T-helper 17 cell (primary cell): ENCODE measurements at places on chromosomes 6 and 20.

DNA sequence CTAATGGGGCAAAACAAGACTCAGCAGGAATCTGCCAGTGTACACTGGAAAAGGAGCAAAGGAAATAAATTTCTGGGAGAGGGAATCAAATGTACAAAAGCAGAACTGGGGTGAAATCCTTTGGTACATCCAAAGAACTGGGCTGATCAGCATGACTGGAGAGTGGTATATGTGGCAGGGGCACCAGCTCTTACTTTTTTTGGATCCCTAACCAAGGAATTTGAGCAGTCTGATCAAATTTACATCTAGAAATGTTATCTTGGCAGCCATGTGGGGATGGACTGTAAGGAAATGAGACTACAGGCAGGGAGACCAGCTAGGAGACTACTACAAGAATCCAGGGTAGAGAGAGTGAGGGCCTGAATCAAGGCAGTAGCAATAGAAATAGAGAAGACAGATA is 1.2 kb upstream of the ZSCAN31 start:
- no peak for DNase-seq

GRCh38 chr20:57810511-57811373 is 100.9 kb upstream of the PMEPA1 start:
- DNase-seq: no peak

DNA sequence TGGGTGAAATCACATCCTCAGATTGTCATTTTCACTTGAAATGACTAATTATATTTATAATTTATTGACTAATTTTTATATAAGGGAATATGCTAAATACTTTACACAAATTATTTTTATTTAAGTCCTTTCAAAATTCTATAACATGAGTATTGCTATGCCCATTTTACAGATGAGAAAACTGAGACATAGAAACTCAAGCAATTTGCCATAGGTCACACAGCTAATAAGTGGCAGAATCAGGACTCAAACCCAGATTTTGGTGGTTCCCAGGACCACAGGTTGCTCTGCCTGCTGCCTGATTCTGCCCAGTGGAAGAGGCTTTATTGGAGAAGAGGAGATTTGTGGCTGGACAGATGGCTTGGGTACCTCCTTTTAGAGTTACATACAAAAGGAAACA is 4.9 kb downstream of the ALDH8A1 start:
- no peak for DNase-seq

GRCh38 chr20:10315138-10315537 is 96.5 kb downstream of the SNAP25 start:
- DNase-seq: no peak

DNA sequence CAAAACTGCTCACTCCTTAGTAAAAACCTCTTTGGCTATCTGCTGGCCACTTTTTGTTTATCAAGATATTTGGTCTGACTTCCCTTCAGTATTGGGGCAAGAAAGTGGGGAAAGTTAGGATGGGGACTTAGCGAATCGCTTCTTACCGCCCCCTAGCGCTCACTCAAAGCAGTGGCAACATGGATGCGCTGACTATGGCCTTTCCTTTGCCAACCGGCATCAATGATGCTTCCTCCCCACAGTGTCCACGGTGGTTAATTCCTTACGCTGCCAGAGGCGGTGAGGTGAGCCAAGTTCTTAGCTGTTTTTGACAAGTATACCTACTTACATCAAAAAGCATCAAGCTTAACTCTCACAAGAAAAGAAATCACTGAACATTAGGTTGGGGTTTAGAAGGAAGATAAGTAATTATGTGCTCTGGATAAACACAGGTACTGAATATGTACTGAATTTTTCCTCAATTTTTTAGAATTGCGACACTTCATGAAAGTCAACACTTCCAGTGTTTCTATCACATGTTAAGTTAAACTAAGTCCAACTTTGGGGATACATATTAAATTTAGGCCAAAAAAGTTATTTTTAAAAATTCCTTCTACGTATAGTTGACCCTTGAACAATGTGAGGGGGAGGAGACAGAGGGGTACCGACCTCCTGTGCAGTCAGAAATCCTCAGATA is 86.7 kb downstream of the GMDS start:
- no peak for DNase-seq

- no peak for DNase-seq
Observed at GRCh38 chr20:51562332-51563173, 20.0 kb upstream of the NFATC2 start.

- DNase-seq: no peak
Observed at GRCh38 chr6:101445527-101445926, 52.0 kb downstream of the GRIK2 start.

DNA sequence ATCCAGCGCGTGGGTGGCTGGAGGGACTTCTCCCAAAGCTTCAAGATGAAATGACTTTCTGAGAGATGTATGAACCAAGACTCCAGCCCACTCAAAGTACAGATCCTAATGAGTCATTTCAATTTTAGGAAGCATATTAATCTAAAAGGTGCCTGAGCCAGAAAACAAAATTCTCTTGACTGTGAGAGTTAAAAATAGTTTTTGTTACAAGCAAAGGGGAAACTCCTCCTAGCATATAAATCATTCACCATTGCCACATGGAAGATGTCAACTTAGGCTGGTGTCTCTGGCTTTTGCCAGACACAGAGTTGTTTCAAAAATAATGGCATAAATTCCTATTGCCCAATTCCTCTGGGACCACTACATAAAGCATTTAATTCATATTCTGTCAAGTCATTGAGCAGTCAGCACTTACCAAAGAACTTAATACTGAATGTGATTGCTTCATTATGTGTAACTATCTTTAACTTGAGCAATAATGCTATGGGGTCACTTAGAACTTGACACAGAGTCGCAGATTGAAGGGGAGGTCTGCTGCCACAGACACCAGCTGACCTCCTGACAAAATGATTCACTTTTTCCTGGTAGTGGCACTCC is 280.6 kb downstream of the SLC35F1 start:
- no peak for DNase-seq

GRCh38 chr6:43773980-43774775 is 4.2 kb downstream of the VEGFA start:
- DNase-seq: no peak

DNA sequence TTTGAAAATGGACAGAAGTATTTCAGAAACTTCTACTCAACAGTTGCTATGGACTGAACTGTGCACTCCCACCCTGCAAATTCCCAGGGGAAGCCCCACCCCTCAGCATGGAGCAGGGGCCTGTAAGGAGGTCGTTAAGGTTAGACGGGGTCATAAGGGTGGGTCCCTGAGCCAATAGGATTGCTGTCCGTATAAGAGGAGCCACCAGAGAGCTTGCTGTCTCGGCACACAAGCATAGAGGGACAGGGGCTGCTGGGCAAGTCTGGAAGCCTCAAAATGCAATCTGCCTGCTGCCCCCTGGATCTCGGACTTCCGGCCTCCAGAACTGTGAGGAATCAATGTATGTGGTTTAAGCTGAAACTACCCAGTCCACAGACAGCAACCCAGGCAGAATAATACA is 37.4 kb upstream of the AFDN start:
- no peak for DNase-seq

DNA sequence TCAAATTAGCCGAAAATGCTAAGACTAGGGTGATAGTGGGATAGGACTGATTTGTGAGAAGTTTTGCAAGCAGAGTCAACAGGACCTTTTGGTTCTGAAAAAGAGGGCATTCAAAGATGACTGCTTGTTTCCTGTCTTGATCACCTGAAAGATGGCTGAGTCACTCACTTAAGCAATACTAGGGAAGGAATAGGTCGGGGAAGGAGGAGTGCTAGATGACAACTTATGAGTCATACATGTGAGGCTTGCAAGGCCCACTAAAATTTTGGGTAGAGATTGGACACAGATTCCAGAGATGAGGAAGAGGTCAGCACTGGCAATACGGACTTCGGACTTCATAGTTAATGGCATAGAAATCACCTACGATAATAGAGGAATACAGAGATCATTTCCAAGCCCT is 89.2 kb downstream of the FAM83B start:
- no peak for DNase-seq

- no peak for DNase-seq
Observed at GRCh38 chr6:101401171-101401570, 7.7 kb downstream of the GRIK2 start.

DNA sequence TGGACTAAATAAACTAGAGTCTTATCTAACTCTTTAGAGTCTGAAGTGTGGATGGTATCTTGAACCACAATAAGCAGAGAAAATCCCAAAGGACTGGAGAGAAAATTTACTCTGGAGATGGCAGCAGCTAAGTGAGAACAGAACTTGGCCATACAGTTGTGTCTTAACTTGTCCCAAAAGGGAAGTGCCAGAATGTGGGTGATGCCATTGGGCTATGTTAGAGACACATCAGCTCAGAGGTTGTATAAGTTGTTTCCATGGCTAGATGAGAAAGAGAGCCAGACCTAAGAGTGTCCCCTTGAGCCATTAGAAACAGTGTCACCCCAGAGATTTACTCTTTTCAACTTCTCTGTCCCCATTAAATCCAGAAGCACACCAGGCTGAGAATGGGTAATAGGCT is 36.2 kb downstream of the FOXO3 start:
- no peak for DNase-seq

DNA sequence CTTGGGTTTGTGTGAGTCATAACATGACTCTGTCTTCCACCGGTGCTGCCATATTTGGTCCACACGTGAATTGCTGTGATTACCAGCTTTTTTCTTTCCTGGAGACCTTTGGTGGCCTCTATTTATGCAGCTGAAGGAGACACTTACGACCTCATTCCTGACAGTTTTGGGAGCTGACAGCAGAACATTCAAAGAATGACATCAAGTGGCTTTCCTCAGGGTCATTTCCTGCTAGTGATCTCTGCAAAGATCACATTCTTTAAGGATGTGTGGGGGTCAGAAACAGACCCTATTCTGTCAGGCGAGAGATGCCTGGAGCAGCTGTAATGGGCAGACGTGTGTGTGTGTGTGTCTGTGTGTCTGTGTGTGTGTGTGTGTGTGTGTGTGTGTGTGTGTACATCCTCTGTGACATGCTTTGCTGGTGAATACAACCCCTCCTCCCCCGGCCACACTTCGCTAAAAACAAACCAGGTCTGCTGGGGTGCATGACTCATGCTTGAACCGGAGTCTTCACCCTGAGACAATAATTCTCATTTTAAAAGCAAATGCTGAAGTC is 115.6 kb downstream of the TMEM170B start:
- DNase-seq: no peak

GRCh38 chr6:36353411-36353915 is 16.8 kb upstream of the BNIP5 start:
- no peak for DNase-seq

DNA sequence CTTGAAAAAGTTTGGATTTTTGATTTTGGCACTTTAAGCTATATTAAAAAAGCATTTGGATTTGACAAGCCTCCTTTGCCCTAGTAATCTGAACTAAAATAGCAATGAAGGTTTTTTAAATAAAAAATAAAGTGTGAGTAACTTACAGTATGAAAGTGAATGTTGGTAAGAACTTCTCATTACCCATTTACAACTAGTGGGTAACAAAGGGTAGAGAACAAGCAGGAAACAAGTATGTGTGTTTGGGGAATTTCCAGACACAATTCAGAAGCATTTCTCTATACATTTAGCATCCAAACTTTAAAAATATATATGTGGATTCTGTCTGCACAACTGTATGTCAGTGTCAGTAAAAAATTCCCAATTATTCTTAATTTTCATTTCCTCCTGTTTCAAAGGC is 2.9 kb downstream of the TMEM30A start:
- DNase-seq: no peak

DNA sequence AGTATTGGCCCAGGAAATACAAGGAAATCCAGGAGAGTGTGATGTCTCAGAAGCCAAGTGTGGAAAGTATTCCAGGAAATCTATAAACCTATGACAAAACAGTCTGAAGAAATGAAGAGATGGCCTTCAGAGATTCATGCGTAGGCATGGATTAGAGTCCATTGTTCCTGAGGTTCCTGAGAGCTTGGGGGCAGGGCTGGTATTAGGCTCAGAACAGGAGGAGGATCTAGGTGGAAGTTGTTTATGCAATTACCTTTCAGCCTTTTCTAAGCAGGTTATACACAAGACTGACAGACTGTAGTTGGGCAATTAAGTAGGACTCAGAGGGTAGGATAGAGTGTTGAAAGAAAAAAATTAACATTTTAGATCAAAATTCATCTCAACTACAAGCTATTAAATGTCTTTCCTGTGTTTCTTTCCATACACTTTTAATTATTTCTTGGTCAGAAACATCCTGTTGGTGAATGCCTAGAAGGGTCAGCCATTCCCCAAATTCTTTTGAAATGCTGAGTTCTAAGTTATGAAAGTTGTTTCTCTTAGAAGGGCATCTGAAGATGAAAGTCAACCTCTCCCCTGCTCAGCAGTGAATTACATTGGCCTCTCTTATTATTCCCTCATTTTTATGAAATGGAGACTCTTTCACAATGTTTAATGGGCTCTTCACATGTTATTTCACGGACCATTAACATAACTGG is 201.2 kb upstream of the MYLIP start:
- DNase-seq: no peak

- DNase-seq: no peak
Observed at GRCh38 chr6:149012040-149012545, 265.3 kb downstream of the UST start.

- DNase-seq: no peak
Observed at GRCh38 chr6:14871221-14871620, 374.6 kb upstream of the JARID2 start.

DNA sequence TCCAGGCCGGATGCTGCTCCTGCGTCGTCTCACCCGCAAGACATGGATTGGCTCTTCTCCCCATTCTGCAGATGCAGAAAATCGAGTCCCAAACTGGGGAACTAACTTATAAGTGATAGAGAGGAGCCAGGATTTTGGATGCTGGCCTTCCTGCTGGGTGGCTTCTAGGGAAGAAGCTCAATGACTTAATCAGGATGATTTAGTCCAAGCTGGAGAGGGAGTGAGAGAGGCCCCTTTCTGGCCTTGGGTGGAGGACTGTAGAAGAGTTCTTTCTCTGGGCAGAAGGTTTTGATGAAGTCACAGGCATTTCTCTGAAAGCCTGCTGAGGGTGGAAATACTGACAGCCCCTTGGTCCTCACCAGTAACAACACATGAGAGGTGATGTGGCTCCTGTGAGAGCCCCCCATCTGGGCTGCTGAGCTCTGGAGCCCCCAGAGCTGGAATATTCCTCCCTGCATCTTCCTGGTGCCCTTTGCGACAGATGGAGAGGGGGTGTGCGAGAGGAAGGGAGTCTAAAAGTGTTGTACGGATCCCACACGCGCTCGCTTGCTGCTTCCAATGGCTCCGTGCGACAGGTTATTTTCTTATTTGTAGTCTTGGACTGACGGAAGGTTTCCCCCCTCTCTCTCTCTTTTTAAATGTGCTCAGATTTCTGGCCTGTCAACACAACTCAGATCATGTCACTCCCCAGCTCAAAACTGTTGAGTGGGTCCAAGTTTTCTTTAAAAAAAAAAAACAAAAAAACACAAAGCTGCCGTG is 3.5 kb downstream of the SIRPA start:
- no peak for DNase-seq

DNA sequence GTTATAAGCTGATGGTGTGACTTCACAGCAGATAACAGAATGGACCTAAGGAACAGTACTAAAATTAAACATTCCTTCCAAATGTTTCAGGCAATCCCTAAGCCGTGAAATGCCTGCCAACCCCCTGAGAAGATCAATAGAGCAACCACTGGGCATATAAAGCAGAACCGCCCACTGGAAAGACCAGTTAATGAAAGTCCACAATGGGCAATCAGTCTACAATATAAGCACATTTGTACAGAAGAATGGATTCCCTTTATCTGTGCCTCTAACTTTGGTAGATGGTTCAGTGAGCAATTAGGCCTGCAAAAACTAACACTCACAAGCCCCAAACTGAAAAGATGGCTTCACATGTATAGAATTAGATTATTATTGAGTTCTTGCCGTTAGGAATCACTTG is 286.6 kb downstream of the UBE3D start:
- DNase-seq: no peak
